Activated CD4-positive, alpha-beta T cell treated with anti-CD3 and anti-CD28 coated beads, Interleukin-2, amount 50 U/mL, for 1 hour (primary cell): ENCODE measurements at places on chromosomes 3 and 15.

GRCh38 chr3:30873671-30874070, 20.8 kb downstream of the GADL1 start:
- no peak for DNase-seq

GRCh38 chr3:152104847-152105415, 163.8 kb upstream of the MBNL1 start:
- no peak for DNase-seq

DNA sequence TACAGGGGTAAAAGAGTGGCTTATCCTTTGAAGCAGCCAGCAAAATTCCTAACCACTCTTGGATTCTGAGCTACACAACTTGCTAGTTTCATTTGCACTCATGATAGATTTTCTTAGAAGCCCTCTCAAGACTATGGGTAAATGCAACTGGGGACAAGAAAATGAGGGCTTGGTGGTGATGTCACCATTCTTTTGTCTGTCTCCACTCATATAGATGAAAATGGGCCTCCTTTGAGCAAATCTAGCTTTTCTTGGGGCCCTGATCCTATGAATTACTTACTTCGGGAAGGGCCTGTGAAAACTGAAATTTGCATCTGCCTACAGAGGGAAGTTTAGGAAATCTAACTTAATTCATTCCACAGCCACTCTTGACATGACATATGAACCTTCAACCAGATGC, 486.3 kb downstream of the MAGI1 start:
- DNase-seq = no peak

- no peak for DNase-seq
Observed at GRCh38 chr3:45168451-45168850, 22.3 kb upstream of the CDCP1 start.

DNA sequence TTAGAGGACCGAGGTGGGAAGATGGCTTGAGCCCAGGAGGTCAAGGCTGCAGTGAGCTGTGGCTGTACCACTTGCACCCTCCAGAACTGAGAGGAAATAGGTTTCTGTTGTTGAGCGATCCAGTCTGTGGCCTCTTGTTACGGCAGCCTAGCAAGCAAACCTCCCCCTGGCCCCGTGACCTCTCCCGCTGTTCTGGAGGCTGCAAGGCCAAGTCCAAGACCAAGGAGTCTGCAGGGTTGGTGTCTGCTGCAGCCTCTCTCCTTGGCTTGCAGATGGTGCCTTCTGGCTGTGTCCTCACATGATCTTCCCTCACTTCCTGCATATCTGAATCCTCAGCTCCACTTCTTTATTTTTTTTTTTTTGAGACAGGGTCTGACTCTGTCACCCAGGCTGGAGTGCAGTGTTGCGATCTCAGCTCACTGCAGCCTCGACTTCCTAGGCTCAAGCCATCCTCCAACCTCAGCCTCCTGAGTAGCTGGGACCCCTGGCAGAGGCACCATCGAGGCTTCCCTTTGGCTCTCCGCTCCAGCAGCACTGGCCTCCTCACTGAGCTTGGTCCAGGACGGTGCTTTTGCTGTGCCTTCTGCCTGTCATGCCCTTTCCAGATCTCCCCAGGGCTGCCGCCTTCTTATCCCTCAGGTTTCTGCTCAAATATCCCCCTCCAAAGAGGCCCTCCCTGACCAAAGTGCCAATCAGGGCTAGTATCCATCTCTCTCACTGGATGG, 18.0 kb upstream of the PLXND1 start:
- DNase-seq = no peak

DNA sequence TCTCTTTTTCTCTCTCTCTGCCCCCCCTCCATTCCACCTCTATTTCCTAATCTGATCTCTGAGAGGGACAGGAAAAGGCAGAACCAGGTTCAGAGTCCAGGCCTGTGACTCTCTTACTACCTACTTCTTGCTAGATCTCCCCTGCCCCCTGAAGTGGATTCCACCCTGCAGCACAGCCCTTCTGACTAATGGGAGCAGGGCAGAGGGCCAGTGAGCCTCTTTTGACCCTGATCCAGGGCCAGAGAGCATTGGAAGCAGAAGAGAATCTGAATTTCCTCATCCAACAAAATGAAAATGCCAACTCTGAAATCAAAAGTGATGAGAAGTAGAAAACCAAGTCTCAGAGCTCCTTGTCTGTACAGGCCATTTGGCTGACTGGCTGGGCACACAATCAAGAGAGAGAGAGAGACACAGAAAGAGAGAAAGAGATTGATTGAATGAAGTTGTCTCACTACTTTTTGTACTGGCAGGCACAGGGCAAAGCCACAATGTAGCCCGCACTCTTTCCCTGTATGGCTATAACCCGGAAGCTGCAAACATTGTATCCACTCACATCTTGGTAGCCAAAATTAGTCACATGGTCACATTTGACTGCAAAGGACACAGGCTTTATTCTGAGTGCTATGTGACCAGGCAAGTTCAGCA, 31.6 kb upstream of the GLCE start:
- no peak for DNase-seq

- no peak for DNase-seq
Observed at GRCh38 chr3:132421832-132422231, 4.5 kb downstream of the DNAJC13 start.

GRCh38 chr15:38509152-38509551, 55.2 kb downstream of the FAM98B start:
- DNase-seq = no peak

- no peak for DNase-seq
Observed at GRCh38 chr15:62998262-62998890, 44.2 kb upstream of the TPM1 start.

GRCh38 chr3:57098418-57099310, 38.2 kb downstream of the SPATA12 start:
- no peak for DNase-seq

DNA sequence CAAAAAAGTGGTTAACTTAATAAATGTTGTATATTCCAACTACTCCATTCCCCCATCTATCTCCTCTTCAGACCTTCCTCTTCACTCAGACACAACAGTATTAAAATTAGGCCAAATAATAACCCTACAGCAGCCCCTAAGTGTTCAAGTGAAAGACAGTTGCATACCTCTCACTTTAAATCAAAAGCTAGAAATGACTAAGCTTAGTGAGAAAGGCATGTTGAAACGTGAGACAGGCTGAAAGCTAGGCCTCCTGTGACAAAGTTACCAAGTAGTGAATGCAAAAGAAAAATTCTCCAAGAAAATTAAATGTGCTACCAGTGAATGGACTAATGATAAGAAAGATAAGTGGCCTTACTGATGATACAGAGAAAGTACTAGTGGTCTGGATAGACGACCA, 71.7 kb downstream of the ANKRD28 start:
- no peak for DNase-seq

- no peak for DNase-seq
Observed at GRCh38 chr15:80201256-80202015, 48.6 kb downstream of the FAH start.

DNA sequence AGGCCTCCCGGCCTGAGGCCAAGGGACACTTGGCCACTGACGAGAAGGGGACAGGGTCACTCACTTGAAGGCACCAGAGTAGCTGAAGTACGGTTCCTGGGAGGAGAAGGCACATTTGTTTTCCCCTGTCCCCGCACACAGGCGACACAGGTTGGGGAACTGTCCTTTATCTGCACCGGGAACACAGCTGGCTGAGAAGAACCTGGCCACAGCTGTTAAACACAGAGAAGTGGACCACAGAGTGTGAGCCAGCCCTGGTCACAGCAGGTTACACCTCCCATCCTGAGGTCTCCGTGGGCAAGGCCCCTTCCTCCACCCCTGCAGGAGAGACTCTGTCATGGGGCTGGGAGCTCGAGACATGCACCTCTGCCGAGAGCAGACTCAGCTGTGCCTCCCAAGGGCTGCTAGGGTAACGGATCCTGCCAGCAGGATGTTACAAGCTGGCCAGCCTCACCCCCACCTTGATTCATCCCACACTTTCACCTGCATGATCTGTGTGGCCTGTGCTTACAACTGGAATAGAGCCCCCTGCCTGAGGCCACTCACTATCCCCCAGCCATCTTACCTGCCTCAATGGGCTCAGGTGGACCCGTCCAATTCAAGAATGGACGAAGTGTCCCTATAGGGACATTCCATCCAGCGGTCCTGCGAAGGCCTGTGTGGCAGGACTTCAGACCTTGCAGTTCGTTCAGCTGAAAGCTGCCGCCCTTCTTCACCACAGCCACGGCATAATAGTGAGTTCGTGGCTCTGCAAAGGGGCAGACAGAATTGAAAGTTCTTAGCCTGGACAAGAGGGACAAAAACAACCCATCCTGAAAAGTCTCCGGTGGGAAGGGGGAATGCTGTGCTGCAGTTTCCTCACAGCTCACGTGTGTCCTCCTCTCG, 9.2 kb downstream of the LTF start:
- no peak for DNase-seq

GRCh38 chr3:126114443-126115386, 30.8 kb upstream of the SLC41A3 start:
- no peak for DNase-seq

DNA sequence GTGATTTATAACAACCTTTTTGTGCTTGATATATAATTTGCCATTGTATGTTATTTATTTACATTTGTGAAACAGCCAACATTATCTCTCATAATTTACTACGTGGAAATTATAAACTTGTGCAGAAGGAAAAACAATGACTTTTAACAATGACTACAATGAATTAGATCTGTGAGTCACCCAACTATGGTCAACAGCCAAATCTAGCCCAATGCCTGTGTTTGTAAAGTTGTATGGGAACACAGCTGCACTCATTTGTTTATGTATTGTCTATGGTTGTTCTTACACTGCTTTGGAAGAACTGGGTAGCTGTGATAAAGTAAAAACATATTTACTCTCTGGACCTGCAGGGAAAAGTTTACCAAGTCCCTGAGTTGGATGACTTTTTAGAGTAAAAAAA, 110.4 kb downstream of the OTOL1 start:
- DNase-seq = no peak

DNA sequence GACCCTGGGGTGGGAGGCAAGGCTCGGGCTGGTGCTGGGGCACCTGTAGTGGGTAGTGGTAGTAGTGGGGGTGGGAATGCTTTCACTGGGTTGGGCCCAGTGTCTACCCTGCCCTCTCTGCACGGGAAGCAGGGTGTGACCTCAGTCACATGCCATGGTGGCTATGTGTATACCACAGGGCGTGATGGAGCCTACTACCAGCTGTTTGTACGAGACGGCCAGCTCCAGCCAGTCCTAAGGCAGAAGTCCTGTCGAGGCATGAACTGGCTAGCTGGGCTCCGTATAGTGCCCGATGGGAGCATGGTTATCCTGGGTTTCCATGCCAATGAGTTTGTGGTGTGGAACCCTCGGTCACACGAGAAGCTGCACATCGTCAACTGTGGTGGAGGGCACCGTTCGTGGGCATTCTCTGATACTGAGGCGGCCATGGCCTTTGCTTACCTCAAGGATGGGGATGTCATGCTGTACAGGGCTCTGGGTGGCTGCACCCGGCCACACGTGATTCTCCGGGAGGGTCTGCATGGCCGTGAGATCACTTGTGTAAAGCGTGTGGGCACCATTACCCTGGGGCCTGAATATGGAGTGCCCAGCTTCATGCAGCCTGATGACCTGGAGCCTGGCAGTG, 5.2 kb downstream of the DALRD3 start:
- no peak for DNase-seq

DNA sequence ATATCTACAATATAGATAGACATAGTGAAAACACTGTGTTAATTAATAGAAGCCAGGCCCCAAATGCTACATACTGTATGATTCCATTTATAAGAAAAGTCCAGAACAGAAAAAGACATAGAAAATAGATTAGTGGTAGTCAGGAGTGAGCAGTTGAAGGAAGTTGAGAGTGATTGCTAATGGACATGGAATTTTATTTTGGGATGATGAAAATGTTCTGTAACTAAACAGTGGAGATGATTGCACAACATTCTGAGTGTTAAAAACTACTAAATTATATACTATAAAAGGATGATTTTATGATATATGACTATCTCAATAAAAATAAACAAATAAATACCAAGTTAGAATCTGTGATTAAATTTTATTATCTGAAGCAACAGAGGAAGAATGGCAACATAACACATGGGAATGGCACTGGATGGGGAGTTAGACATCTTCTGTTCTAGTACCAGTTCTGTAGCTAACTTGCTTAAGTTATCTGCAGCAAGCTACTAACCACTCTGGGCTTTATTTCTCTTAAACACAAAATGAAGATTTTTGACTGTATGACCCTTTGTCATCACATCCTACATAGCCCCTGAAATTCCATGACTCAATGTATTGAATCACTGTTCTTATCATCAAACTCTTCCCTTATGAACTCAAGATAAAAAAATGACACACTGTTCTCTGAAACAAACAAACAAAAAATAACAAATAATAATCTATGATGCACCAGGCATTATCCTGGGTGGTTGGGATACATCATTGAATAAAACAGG, 612.7 kb downstream of the TBL1XR1 start:
- DNase-seq = no peak

GRCh38 chr3:33795131-33795530, 3.3 kb upstream of the PDCD6IP start:
- no peak for DNase-seq

GRCh38 chr3:56681984-56682461, 1.0 kb downstream of the TASOR start:
- no peak for DNase-seq

DNA sequence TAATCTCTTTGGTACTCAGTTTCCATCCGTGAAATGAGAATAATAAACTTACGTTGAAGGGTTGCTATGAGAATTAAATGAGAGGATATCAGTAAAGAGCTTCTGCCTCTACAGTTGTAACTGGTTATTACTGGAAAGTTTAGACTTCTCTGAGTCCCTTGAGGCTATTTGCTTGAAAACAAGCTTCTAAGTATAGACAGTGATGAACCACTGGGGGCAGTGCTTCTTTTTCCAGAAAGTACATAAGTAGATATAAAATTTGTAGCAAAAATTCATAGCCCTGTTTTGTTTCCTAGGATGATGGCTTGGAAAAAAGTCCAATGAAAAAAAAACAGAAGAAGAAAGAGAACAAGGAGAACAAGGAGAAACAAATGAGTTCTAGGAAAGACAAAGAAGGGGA, 87.1 kb downstream of the RGMA start:
- DNase-seq = no peak

DNA sequence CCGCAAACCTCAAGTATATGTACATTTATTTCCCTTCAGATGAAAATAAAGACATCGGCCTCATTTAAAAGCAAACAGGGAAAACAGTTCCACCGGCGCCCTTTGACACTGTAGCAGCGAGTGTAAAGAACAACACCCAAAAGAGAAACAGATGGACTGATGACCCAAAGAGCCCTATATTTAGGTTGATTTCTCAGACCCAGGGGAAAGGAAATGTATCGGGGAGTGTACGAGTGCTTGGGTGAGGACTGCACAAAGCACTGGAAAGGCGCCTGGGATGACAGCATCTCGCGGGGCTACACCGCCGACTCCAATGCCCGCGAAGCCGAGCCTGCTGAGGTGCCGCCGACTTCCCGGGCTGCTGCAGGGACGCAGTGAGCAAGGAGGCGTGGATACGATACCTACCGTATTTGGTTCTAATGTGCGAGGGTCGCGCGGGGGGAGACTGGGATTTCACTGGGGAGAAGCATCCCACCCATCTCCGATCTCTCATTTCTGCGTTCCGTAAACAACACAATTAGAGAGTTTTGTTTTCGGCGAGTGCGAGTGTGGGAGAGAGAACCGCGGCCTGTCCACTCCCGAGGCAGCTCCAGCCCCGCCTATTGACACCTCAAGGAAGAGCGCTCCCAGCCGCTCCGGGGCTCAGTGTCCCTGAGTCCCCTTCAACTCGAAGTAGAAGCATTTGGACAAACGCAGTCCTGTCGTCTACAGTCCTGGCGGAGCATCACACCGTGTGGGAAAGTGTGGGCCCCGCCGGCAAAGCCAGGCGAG, 2.0 kb downstream of the MECOM start:
- no peak for DNase-seq
